CD4-positive, alpha-beta T cell treated with Interleukin-4 for 4 hours (primary cell): ENCODE measurements at places on chromosomes 2 and 18.

GRCh38 chr18:66222174-66222573 is 381.7 kb downstream of the CDH19 start:
- no peak for DNase-seq

DNA sequence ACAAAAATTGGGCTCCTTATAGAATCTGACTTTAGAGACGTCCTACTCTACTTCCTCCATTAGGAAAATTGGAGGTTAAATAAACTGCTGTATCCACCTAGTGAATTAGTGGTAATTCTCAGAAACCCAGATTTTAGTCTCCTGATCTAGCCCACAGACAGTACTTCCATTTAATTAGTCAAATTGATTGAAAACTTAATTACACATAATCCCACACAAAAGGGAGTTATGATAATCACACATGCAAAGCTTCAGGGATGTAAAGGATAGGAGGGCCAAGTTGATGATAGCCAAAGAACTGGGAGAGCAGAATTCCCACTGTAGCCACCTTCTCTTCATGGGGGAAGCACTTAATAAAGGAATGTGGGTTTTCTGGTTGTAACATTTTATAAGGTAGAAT is 471.9 kb downstream of the TMEM182 start:
- DNase-seq = no peak

- no peak for DNase-seq
Measured at GRCh38 chr2:8767324-8767723, 70.1 kb downstream of the KIDINS220 start.

DNA sequence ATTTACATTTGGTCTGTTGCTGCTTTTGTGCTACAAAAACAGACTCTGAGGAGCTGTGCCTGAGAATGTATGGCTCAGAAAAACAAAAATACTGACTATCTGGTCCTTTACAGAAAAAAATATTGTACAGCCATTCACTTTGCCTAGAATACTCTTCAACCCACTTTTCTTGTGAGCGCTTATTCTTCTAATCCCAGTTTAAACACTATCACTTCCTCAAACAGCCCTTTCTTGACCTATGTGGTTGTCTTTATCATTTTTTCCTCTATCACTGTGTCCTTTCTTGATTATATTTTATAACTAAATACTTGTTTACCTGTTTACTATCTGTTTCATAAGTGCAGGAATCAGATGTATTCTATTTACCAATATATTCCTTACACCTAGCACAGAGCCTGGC is 33.5 kb downstream of the CUL3 start:
- no peak for DNase-seq

- no peak for DNase-seq
Measured at GRCh38 chr18:48676346-48676745, 137.5 kb downstream of the CTIF start.

DNA sequence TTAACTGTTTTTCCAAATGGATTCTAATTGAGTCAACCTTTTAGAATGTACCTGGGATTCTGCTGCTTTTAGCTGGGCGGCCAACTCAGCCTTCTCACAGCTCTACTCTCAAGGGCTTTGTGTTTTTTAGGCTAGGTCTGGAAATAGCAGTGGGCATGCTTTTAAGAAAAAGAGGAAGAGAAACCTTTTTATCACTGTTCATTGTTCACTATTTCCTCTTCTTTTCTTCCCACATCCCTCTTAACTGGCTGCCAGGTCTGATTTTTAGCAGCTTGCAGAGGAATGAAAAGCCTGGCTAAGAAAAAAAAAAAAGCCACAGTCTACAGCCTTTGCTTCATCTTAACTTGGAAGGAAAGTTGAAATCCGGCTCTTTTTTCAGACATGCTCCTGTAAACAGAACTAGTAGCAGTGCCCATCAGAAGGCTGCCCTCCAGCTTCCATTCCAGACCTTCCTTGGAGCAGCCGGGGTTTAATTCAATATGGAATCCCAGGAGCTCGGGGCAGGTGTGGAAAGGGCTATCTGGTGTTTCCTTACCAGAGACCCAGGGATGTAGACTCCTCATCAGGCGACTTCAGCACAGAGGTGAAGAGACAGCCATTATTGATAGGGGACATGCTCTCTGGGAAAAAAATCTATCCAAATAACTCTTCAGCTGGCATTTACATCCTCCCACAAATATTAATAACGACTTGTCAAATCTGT is 230.7 kb downstream of the MYO3B start:
- DNase-seq = no peak

DNA sequence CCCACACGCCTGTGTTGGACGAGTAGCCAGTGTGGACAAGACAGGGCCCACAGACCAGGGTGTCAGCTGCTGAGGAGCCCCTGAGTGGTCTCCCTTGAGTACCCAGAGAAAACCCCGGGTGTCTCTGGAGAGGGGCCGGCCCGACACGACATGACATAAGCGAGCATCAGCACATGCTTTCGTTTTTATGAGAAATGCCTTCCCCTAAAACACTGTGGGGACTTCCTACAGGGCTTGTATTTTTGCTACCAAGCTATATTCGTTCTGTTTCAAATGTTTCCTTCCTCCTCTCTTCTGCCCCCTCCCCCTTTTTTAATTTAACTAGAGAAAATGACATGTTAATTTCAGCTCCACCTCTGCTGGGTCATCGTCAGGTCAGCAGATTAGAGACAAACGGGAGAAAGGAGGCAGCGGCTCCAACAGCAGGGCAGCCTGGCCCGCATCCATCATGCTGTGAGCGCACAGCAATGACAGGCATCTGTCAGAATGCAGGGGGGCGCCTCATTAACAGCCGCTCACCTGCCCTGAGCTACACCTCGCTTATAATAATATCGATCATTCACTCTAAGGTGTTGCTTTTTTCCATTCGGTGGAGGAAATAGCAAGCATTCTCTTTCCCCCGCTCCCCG is 286.2 kb downstream of the ZNF516 start:
- no peak for DNase-seq

GRCh38 chr2:127897531-127898211 is 11.9 kb upstream of the AMMECR1L start:
- DNase-seq = no peak

- DNase-seq = no peak
Measured at GRCh38 chr2:55986700-55987440, 63.3 kb upstream of the EFEMP1 start.

- no peak for DNase-seq
Measured at GRCh38 chr2:11996618-11997017, 250.2 kb downstream of the LPIN1 start.

DNA sequence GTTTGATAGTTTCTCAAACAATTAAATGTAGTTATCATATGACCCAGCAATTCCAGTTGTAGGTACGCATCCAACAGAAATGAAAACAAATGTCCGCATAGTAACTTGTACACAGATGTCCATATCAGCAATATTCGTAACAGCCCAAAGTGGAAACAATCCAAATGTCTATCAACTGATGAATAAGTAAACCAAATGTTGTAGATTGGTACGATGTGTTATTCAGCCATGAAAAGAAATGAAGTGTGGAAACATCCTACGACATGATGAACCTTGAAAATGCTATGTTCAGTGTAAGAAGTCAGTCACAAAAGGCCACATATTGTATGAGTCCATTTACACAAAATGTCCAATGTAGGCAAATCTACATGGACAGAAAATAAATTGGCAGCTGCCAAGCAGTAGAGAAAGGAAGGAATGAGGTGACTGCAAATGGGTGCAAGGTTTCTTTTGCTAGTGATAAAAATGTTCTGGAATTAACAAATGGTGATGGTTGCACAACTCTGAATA is 26.9 kb downstream of the GAREM1 start:
- no peak for DNase-seq

GRCh38 chr2:236177604-236177966 is 9.4 kb upstream of the GBX2 start:
- no peak for DNase-seq

- DNase-seq = no peak
Measured at GRCh38 chr2:142104134-142104758, 26.6 kb downstream of the LRP1B start.

- DNase-seq = no peak
Measured at GRCh38 chr2:37506407-37507050, 162.1 kb downstream of the QPCT start.

- no peak for DNase-seq
Measured at GRCh38 chr2:8581234-8581561, 100.7 kb upstream of the ID2 start.

GRCh38 chr2:216083464-216084281 is 2.0 kb downstream of the TMEM169 start:
- no peak for DNase-seq

DNA sequence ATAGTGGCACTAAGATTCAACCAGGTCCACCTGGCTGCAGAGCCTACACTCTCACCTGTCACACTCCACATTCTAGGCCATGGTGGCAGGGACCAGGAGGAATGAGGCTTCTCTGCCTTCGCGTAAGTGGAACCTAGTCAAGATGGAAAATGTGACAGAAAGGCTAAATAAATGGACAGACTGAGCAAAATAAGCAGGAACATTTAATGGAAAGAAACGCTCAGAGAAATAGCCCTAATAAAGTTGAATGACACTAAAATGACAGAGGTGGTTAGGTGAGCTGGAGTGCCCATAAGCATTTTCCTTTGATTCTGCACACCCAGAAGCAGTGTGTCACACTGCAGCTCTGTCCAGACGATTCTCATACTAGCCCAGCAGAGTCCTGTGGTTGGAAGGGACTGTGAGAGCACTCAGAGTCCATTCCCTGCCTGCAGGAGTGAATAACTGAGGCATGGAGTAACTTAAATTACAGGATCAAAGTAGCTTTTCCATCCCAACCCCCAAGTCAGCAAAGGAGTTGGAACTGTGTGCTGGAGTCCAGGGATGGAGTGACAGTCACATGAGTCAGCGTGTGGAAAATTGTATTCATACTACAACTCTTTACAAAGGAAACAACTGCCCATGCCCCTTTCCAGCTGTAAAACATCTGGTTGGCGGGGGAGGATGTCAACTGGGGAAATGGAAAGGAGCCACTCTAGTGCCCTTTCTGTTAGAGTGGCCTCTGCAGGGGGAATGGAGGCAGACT is 105.4 kb upstream of the LGALSL start:
- no peak for DNase-seq

- no peak for DNase-seq
Measured at GRCh38 chr2:197850882-197851450, 46.6 kb downstream of the PLCL1 start.

- DNase-seq = no peak
Measured at GRCh38 chr18:23284629-23285028, 149.3 kb downstream of the CABLES1 start.

DNA sequence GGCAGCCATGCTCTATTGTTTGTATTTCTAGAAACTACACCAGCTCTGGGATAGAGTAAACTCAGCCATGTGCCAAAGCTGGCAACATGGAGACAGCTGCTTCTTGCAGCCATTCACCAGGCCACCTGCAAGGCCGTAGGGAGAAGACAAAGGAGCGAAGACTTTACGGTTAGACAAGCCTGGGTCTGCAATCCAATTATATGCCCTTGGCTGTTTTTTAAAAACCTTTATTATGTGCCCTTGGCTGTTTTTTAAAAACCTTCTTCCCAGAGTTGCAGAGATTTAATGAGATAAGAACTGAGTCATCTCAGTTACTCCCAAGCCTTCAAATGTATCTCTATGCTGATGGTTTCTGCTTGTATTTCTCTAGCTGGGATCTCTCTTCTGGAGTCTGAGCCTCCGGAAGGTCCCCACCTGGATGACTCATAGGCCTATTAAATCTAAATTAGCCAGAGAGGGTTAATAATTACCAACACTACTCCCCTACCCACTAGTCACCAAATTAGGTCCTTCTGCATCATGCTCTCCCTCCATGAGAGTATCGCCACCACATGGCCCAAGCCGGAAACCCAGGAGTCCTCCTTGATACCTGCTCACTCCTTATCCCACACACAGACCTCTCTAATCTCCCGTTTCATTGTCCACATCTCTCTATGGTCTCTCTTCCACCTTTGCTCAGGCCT is 17.5 kb upstream of the DPP4 start:
- DNase-seq = peak; percentile 16

DNA sequence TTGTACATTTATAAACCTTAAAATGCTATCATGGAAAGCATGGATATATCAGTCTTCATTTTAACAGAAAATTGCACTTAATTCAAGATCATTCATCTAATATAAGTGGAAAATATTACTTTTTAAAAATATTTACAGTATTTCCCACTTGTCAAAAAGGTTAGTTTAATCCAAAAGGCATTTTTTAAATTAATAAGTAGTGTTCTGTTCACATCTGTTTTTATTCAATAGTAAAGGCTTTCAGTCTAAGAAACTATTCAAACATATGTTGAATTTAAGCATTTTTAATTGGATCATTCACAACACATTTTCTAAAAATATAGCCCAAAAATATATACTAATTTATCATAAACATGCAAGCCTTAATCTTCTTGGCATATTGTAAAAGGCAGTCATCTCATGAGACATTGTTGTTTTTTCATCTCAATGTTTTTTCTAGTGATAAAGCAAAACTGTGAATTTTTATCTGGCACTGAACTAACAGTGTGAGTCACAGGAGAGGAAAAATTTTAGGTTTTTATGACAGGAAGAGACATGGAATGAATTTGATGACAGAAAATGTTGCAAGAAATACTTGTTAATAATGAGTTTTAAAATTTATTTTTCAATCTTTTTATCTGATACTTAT is 1642.5 kb upstream of the TMEFF2 start:
- no peak for DNase-seq

GRCh38 chr2:126719833-126720351 is 63.9 kb downstream of the GYPC start:
- no peak for DNase-seq

GRCh38 chr2:106890606-106891005 is 4.6 kb upstream of the ST6GAL2 start:
- DNase-seq = no peak

DNA sequence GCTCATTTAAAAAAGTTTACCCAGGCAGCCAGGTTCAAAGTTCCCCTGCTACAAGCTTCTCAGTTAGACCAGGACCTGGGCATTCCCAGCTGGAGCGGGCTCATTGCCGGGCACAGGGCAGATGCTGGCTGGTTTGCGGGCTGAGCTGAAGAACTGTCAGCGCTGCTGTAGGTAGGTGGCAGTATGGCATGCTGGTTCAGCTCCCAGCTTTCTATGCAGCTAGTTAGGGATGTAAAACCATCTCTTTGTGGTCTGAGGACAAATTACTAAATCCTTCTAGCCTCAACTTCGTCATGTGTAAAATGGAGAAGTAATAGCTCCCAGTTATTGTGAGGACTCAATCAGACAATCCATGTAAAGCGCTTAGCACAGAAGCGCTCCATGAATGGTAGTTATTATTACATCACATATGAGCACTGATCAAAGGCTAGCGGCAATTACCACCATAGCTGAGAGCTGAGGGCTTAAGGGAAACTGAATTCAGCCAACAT is 2.4 kb upstream of the LDLRAD4 start:
- peak; percentile 54 for DNase-seq

DNA sequence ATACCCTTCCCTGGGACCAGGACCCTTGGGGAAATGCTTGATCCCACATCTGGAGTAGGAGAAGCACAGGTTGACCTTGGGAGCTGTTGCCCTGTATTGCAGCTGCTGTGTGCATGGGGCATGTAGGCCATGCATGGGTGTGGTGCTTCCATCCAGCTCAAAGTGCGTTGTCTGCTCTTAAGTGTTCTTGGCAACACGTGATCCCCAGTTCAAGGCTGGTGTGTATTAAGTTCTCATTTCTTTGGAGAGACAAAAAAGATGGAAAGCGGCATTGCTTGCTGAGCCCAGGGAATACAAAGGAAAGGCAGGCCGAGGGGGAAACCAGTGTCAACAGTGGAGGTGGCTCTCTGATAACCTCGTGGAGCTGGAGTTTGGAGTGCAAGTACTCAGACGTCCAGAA is 110.7 kb downstream of the RTP5 start:
- DNase-seq = no peak
